Frontal cortex (tissue), 4 donors: ENCODE measurements at places on chromosomes 4 and X.

DNA sequence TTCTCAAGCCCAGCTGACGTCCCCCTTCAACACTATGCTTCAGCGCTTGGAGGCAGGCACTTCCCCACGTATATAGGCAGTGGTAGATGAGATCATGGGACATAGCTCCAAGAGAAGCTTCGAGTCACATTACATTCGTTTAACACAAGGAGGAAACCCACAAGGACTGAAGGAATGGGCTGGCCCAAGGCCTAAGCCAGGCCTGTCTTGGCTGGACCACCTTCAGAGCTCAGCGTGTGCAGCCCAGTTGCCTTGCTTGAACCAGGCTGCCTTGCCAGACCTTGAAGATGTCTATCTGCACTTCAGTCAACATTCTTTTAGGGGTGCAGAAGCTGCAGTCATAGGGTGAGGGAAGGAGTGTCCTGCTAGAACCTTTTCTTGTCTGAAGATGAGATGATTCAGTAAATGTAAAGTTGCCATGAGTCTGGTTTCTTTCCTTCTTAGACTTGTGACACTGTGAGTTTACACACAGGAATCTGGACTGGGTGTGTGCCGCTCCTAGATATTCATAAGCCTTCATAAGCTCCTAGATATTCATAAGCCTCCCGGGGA lies 144.1 kb upstream of the RBPJ start:
- DNase-seq: no peak

DNA sequence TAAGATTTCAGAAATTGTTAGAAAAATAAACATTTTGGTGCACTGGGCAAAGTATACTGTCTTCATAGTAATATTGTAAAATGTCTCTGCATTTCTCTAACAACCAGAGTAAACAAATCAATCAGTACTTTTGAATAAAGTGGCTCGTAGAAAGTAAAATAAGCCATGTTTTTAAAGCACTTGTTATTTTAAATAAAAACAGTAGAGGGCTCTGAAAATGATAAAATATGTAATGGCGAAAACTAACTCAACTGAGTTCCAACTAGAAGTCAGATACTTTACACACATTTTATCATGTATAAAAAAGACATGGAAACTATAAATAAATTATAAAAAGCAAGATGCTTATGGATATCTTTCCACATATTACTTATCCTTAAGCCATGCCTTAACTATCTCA lies 1134.4 kb downstream of the PDHA2 start:
- no peak for DNase-seq

DNA sequence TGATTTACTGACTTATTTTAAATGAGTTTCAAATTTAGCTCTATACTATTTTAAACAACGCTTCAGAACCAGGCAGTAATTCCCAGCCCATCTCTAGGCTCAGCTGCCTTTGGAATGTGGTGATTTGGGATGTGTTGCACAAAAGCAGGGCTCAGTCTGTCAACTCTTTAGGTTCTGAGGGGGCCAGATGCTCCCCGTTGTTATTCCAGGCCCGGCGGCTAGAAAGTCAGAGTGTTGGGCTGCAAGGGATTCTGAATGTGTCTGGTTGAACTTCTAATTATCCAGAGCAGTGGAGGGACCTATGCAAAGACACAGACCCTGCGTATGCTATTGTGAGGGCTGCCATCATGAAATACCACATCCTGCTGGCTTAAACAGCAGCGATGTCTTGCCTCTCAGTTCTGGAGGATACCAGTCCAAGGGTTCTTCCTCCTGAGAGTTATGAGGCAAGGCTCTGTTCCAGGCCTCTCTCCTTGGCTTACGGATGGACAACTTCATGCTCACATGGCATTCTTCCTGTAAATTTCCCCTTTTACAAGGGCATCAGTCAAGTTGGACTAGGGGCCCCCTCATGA lies 123.2 kb upstream of the TRIM2 start:
- DNase-seq: no peak

DNA sequence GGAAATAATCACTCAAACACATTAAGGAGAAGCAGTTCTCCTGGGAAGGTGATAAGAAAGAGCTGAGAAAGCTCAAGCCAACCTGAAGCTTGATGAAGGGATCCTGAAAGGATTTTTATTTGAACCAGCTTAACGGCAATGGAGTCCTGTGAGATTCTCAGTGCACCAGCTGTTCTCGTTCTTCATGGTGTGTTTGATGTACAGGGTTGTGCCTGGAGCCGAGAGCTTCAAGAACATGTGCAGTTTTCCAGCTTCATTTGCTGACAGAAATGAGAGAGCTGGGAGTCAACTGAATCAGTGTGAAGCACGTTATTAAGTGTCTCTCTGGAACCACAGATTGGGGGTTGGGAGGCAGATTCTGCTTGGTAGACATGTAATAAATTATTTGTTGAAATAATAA lies 115.7 kb downstream of the ANKRD50 start:
- DNase-seq: no peak

- no peak for DNase-seq
Observed at GRCh38 chrX:139892512-139892911, 40.3 kb downstream of the ATP11C start.

GRCh38 chrX:2595258-2595657 lies 94.5 kb upstream of the DHRSX start:
- DNase-seq: no peak

GRCh38 chr4:31374256-31374960 lies 654.2 kb downstream of the PCDH7 start:
- DNase-seq: no peak

- DNase-seq: no peak
Observed at GRCh38 chr4:31104577-31104976, 384.4 kb downstream of the PCDH7 start.

- DNase-seq: no peak
Observed at GRCh38 chrX:11349020-11349419, 55.8 kb downstream of the AMELX start.

GRCh38 chrX:130857207-130857606 lies 45.8 kb downstream of the ENOX2 start:
- no peak for DNase-seq

DNA sequence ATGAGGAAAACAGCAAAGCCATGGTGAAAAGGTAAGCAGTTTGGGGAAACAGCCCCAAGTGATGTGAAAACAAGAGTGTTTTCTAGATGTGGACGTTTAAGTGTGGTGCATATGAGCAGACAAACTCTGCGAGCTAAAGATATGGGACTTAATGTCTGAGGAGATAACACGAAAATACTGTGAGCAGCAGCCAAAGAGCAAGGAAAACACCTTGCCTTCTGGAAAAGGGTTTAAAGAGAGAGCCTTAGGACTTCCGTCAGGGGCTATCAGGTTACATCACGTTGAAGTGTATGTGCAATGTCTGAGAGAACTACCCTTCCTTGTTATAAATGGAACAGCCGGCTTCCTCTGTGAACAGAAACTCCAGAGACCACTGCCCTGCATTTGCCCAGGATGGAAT lies 54.2 kb downstream of the LEF1 start:
- DNase-seq: no peak
